ENCODE measurements at places on chromosomes 12 and 14.

GRCh38 chr12:124369827-124370378 lies 75.0 kb downstream of the RFLNA start:
- H3K36me3 ChIP-seq: no peaks in the 10 kb centered on the region
- H3K4me1 ChIP-seq: peaks cover 7% of the 10 kb centered on the region
- H3K4me3 ChIP-seq: no peak overlapping the region
- no peaks in the 10 kb centered on the region for H3K27me3 ChIP-seq
- no peak overlapping the region for H3K27ac ChIP-seq

DNA sequence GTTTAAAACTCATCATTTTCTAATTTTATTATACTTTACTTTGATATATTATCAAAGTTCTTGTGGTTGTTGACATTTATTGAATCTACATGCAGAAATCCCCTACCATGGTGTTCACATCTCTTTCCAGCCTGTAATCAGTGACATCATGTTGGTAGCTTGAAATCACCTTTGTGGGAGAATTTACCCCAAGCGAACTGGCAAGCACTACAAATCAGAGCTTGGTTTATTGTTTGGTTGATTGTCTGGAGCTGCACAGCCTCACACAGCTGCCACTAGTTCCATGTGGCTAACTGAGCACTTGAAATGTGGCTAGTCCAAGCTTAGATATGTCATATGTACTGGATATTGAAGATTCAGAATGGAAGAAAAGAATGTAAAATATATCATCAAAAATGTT lies 15.4 kb upstream of the KRT5 start:
- H3K27ac ChIP-seq: no peak overlapping the region
- peaks cover 25% of the 10 kb centered on the region for H3K27me3 ChIP-seq
- no peak for DNase-seq
- peaks cover 4% of the 10 kb centered on the region for H3K36me3 ChIP-seq
- peaks cover 2% of the 10 kb centered on the region for H3K4me1 ChIP-seq

- peaks cover 27% of the 10 kb centered on the region for H3K4me1 ChIP-seq
- no peak overlapping the region for H3K27ac ChIP-seq
- H3K27me3 ChIP-seq: no peaks in the 10 kb centered on the region
- H3K4me3 ChIP-seq: no peak overlapping the region
- no peaks in the 10 kb centered on the region for H3K36me3 ChIP-seq
- no peak for DNase-seq
Measured at GRCh38 chr12:96425321-96425720, 25.1 kb upstream of the CDK17 start.

DNA sequence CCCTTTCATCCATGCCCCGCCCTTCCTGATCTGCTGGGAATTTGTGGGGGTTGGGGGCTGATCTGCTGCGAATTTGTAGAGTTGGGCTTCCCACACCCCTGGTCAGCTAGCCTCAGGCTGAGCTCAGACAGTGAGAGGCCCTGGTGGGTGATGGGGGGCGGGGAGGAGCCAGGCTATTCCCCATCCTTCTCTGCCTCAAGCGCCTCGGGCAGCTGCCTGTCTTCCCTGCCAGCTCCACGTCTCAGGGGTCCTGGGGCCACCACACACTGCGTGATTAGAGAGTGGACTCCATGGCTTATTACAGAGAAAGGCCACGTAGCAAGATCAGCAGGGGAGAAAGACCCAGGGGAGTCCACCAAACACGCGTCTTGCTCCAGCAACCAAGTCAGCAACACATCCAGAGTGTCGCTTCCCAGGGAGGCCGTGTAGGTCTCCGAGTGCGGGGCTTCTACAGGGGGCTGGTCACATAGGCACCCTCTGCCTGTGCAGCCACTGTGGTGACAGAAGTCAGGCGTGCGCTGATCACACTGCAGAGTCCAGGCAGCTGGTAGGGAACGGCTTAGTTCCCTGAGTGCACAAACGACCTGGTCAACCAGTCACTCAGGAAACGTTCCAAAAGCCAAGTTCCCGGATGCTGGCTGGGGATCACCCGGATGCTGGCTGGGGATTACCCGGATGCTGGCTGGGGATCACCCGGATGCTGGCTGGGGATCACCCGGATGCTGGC lies 254.4 kb upstream of the SFSWAP start:
- no peak overlapping the region for H3K27ac ChIP-seq
- peaks cover 27% of the 10 kb centered on the region for H3K27me3 ChIP-seq
- no peaks in the 10 kb centered on the region for H3K36me3 ChIP-seq
- no peak for DNase-seq
- no peak overlapping the region for H3K4me3 ChIP-seq

DNA sequence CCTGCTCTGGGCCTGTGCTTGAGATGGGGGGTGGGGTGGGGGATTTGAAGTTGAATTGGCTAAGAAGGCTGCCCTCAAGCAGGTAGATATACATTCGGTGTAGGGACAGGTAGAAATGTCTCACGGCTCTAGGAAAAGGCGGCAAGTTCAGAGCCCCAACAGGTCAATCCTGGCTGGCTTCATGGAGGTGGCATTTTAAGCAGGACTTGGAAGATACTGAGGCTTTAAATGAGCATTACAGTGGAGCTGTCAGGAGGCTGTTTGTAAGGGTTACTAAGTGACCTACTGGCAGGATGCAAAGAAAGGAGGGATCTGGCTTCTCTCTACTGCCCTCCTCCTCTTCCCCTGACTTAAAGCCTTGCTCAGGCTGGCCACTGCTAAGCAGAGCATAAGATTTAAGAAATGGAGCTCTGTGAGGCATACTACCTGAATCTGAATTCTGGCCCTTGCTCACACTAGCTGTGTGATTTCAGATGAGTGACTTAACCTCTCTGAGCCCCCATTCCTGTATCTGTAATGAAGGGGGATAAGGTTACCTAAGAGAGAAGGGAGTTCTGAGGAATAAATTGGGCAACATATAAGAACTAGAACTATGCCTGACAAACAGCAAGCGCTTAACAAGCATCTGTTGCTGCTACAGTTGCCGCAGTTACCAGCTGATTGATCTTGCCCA lies 61.6 kb downstream of the SLC24A4 start:
- H3K27ac ChIP-seq: no peak overlapping the region
- H3K36me3 ChIP-seq: no peaks in the 10 kb centered on the region
- no peak overlapping the region for H3K4me3 ChIP-seq
- H3K27me3 ChIP-seq: peaks cover 16% of the 10 kb centered on the region
- peaks cover under 1% of the 10 kb centered on the region for H3K4me1 ChIP-seq
- no peak for DNase-seq

GRCh38 chr14:45867046-45867894 lies 614.3 kb upstream of the MIS18BP1 start:
- H3K36me3 ChIP-seq: no peaks in the 10 kb centered on the region
- no peaks in the 10 kb centered on the region for H3K27me3 ChIP-seq
- H3K4me1 ChIP-seq: no peaks in the 10 kb centered on the region
- H3K4me3 ChIP-seq: no peak overlapping the region
- no peak overlapping the region for H3K27ac ChIP-seq

- peaks cover 3% of the 10 kb centered on the region for H3K36me3 ChIP-seq
- H3K4me1 ChIP-seq: peaks cover 18% of the 10 kb centered on the region
- H3K27ac ChIP-seq: peak overlapping the region; percentile 67
Measured at GRCh38 chr14:91911474-91912032, 35.9 kb downstream of the FBLN5 start.

- peak overlapping the region; percentile 49 for H3K27ac ChIP-seq
- no peak for DNase-seq
- H3K4me3 ChIP-seq: peak overlapping the region; percentile 68
- peaks cover 18% of the 10 kb centered on the region for H3K4me1 ChIP-seq
- H3K36me3 ChIP-seq: no peaks in the 10 kb centered on the region
Measured at GRCh38 chr12:49536526-49537071, 2.2 kb upstream of the KCNH3 start.

DNA sequence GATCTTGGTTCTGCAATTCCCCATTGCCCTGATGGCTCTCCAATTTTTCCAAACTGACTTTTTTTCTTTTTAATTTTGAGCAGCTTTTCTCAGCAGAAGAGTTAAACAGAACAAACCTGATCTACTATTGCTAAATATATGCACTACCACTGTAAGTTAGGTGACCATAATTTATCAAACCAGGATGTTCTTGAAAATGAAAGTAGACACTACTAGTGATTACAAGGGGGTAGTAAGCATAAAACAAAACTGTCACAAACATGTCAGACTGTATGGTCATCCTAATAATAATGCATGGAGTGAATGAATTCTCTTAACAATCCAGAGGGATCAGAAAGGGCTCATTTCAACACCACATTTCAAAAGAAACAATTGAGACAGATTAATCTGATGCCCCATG lies 183.0 kb upstream of the FOXN3 start:
- H3K4me3 ChIP-seq: no peak overlapping the region
- H3K27me3 ChIP-seq: no peaks in the 10 kb centered on the region
- DNase-seq: no peak
- H3K36me3 ChIP-seq: peaks cover 2% of the 10 kb centered on the region
- no peak overlapping the region for H3K27ac ChIP-seq
- peaks cover 9% of the 10 kb centered on the region for H3K4me1 ChIP-seq

DNA sequence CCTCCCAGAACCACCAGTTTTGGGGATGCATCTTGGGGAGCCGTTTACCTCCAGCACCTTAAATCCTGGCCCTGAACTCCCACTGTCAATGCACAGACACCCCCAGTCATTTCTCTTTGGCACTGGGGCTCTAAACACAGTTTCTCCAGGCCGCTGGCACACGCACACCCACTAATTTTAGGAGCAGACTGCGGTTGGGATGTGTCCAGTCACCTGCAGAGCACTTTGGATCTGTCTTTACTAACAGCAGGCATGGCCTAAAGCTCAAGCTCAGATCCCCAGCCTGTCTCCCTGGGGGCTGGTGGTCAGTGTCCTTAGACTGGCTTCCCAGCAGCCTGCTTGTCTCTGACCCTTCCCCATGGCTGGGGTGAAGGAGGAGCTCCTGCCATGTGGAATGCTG lies 49.9 kb downstream of the SYNE3 start:
- no peak overlapping the region for H3K4me3 ChIP-seq
- peaks cover 16% of the 10 kb centered on the region for H3K36me3 ChIP-seq
- H3K27ac ChIP-seq: peak overlapping the region; percentile 41
- H3K27me3 ChIP-seq: no peaks in the 10 kb centered on the region

GRCh38 chr14:22563987-22564386 lies 25.0 kb downstream of the DAD1 start:
- no peak for DNase-seq
- peak overlapping the region; percentile 100 for H3K27ac ChIP-seq

- H3K4me3 ChIP-seq: no peak overlapping the region
- no peaks in the 10 kb centered on the region for H3K27me3 ChIP-seq
- H3K4me1 ChIP-seq: no peaks in the 10 kb centered on the region
- no peak for DNase-seq
- peaks cover 3% of the 10 kb centered on the region for H3K36me3 ChIP-seq
Measured at GRCh38 chr12:9143929-9144729, 28.4 kb upstream of the A2M start.

GRCh38 chr12:51622564-51622963 lies 31.5 kb downstream of the SCN8A start:
- peaks cover 38% of the 10 kb centered on the region for H3K27me3 ChIP-seq
- no peak overlapping the region for H3K27ac ChIP-seq
- H3K4me3 ChIP-seq: no peak overlapping the region
- no peaks in the 10 kb centered on the region for H3K4me1 ChIP-seq
- no peak for DNase-seq
- H3K36me3 ChIP-seq: peaks cover 2% of the 10 kb centered on the region

- no peak for DNase-seq
- H3K4me3 ChIP-seq: peak overlapping the region; percentile 90
- H3K36me3 ChIP-seq: peaks cover 7% of the 10 kb centered on the region
- peaks cover 12% of the 10 kb centered on the region for H3K4me1 ChIP-seq
- H3K27me3 ChIP-seq: peaks cover 49% of the 10 kb centered on the region
Measured at GRCh38 chr12:111767362-111768158, 827 bp downstream of the ALDH2 start.

- H3K4me1 ChIP-seq: no peaks in the 10 kb centered on the region
- no peak overlapping the region for H3K4me3 ChIP-seq
- H3K36me3 ChIP-seq: no peaks in the 10 kb centered on the region
- H3K27ac ChIP-seq: no peak overlapping the region
Measured at GRCh38 chr14:87430810-87431209, 562.2 kb downstream of the GALC start.

GRCh38 chr12:56721216-56721615 lies 3.9 kb downstream of the NACA start:
- H3K27ac ChIP-seq: peak overlapping the region; percentile 100
- peak overlapping the region; percentile 70 for H3K4me3 ChIP-seq
- H3K36me3 ChIP-seq: peaks cover 24% of the 10 kb centered on the region
- peaks cover 69% of the 10 kb centered on the region for H3K4me1 ChIP-seq
- no peak for DNase-seq

- H3K4me1 ChIP-seq: no peaks in the 10 kb centered on the region
- H3K27ac ChIP-seq: no peak overlapping the region
- H3K4me3 ChIP-seq: no peak overlapping the region
- no peaks in the 10 kb centered on the region for H3K36me3 ChIP-seq
Measured at GRCh38 chr12:16121953-16122352, 155.5 kb downstream of the SLC15A5 start.

DNA sequence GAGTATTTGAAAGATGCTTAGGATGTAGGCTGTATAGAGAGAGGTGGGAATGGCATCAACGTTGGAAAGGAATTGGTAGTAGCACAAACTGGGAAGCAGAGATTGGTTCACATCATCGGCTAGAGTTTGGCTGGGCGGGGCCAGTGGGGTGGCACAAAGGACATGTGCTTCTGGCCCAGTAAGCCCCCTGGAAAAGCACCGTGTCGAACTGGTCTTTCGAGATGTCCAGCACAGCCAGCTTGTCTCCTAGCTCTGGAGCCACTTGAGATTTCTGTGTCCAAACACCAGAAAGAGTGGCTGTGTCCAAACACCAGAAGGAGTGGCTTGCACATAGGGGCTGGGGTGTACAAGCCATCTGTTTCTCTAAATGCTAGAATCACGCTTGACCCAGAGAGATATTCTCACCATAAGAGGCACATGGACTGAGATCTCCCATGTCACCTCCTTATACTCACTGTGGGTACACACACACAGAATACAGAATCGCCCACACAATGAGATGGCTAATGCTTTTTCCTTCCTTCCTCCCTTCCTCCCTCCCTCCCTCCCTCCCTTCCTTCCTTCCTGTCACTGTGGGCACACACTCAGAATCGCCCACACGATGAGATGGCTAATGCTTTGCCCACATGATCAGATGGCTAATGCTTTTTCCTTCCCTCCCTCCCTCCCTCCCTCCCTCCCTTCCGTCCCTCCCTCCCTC lies 41.8 kb upstream of the KCNK13 start:
- peaks cover 4% of the 10 kb centered on the region for H3K4me1 ChIP-seq
- DNase-seq: no peak

- H3K4me1 ChIP-seq: peaks cover 9% of the 10 kb centered on the region
- DNase-seq: no peak
- peak overlapping the region; percentile 84 for H3K27ac ChIP-seq
- H3K36me3 ChIP-seq: no peaks in the 10 kb centered on the region
Measured at GRCh38 chr12:75944905-75945432, 86.6 kb downstream of the PHLDA1 start.

DNA sequence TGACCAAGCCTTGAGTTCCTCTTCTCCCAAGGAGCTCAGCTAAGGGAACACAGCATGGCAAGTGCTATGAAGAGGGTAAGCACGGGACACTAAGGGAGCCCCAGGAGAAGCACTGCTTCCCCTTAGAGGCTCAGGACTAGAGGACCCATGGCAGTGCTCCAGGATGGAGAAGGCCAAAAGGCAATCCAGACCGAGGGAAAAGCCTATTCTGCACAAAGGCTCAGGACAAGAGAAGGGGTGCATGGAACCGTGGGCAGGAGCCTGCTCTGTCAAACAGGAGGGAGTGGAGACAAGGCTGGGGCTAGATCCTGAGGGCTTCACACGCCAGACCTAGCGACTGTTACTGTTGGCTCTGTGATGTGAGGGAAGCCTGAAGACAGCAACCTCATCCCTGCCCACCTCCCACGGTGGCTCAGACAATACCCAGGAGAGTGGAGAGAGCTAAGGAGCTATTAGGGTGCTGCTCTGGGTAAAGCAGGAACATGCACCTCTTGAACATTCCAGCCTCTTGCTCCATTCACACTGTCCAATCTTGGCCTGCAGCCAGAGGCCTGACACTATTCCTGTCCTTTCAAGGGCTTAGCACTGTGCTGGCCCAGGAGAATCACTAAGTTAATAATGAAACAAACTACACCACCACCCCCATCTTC lies 24.2 kb downstream of the OTUB2 start:
- peaks cover 7% of the 10 kb centered on the region for H3K36me3 ChIP-seq
- peak overlapping the region; percentile 49 for H3K4me3 ChIP-seq
- no peaks in the 10 kb centered on the region for H3K27me3 ChIP-seq
- peaks cover 15% of the 10 kb centered on the region for H3K4me1 ChIP-seq

Measured in T-helper 17 cell (primary cell).